ENCODE measurements at places on chromosomes 7 and 10. TPM values are rescaled to one million over a fixed set of nuclear protein-coding genes. Genes with fewer than 3 reads are reported as not detected.

The CRHR2 gene
- not detected for total RNA-seq

The FFAR4 gene
- 0.16 TPM for total RNA-seq

The PLEKHS1 gene
- 1.0 TPM for total RNA-seq

The HMX3 gene
- total RNA-seq = not detected

The ZNF503 gene
- 18.8 TPM for total RNA-seq

The SLC16A9 gene
- total RNA-seq = 14.3 TPM

The SAMD9L gene
- total RNA-seq = 4.6 TPM

The PTPRN2 gene
- 0.44 TPM for total RNA-seq

The OR2A12 gene
- total RNA-seq = not detected

The DNAH11 gene
- total RNA-seq = 1.1 TPM

The ZNF117 gene
- total RNA-seq = 10.7 TPM

The SDK1 gene
- 1.0 TPM for total RNA-seq
